RCC 7860 (cell line): ENCODE measurements at places on chromosomes 6 and 20.

GRCh38 chr6:43741829-43742228 is 28.2 kb upstream of the VEGFA start:
- no peak for DNase-seq

DNA sequence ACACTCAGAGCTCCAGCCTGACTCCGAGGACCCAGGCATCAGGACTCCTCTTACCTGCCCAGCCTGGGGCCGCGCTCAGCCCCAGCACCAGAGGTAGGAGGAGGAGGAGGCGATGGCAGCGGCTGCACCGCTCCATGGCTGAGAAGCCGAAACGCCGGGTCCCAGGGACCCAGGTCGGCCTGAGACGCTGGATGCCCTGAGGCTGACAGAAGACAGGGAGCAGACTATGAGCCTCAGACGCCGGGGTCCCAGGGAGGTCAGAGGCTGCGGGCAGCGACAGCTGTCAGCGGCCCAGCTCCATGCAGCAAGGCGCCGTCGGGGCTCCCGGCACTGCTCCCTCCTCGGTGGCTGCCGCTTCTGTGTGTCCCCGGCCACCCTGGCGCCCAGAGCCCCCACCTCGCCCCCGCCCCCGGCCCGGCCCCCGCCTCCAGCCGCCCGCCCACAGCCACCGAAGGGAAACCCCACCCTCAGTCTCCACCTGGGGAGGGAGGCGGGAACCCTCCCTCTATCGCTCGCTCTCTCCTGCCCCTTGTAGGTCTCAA is at the start of gene COL11A2:
TSS of gene COL11A2 (minus strand) at position 363 of the 542 bp plus-strand sequence. CDS start at position 136, 227 bp downstream.
- DNase-seq: no peak

GRCh38 chr6:168244961-168245551 is 74.5 kb downstream of the DACT2 start:
- no peak for DNase-seq

GRCh38 chr6:15453622-15454021 is 207.8 kb downstream of the JARID2 start:
- no peak for DNase-seq

GRCh38 chr6:26380256-26380655 is 2.7 kb upstream of the BTN2A2 start:
- DNase-seq: no peak

GRCh38 chr6:131372535-131372934 is 200.5 kb upstream of the ARG1 start:
- DNase-seq: no peak

DNA sequence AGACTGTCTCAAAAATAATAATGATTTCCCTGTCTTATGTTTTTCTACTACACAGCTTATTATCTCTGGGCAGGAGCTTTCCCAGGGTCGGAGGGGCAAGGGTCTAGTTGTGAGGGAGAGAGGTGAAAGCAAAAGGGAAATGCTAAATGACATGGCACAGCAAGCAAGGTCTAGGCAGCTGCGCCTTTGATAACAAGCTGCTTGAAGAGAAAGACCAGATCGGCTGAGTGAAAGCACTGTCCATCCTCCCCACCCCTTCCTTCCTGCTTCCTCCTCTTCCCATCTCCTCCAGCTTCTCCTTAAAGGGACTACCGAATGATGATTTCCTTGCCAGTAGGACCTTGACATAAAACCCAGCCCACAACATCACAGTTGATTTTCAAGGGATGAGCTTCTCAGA is 158.1 kb upstream of the AKAP12 start:
- no peak for DNase-seq

DNA sequence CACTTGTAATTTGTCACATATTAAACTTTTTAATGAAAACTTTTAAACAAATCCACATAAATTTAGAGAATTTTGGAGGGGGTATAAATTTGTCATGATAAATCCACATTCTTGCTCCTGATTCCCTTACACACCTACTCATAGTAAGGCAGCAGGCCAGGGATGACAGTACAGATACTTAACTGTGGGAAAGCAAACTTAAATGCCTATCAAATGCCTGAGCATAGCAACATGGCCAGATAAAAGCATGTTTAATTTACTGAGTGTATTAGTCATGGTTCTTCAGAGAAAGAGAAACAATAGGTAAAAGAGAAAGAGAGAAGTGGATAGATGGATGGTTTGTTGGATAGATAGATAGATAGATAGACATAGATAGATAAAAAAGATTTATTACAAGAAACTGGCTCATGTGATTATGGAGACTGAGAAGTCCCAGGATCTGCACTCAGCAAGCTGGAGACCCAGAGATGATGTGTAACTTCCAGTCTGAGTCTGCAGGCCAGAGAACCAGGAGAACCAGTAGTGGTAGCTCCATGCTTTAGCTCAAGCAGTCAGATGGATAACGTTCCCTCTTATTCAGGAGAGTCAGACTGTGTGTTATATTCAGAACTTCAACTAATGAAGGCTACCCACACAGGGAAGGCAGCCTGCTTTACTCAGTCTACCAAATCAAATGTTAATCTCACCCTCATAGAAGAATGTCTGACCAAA is 15.9 kb upstream of the ADGRF1 start:
- DNase-seq: peak; percentile 51

- no peak for DNase-seq
Measured at GRCh38 chr6:112274774-112275173, 20.4 kb upstream of the LAMA4 start.

GRCh38 chr6:96611342-96611991 is 48.5 kb downstream of the FHL5 start:
- DNase-seq: no peak

DNA sequence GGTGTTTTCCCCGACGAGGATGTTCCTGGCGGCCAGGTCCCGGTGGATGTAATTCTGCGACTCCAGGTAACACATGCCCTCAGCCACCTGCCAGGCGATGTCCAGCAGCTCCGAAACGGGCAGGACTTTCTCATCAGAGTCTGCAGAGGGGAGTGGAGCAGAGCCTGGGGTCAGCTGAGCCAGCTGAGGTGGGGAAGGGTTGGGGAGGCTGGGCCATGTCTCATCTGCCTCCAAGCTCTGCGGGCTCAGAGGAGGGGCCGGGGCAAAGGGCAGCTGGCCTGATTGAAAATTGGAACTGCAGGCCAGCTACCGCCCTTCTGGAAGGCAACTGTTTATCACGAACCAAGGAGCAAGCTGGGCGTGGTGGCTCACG is 6.4 kb downstream of the PTK6 start:
- no peak for DNase-seq

DNA sequence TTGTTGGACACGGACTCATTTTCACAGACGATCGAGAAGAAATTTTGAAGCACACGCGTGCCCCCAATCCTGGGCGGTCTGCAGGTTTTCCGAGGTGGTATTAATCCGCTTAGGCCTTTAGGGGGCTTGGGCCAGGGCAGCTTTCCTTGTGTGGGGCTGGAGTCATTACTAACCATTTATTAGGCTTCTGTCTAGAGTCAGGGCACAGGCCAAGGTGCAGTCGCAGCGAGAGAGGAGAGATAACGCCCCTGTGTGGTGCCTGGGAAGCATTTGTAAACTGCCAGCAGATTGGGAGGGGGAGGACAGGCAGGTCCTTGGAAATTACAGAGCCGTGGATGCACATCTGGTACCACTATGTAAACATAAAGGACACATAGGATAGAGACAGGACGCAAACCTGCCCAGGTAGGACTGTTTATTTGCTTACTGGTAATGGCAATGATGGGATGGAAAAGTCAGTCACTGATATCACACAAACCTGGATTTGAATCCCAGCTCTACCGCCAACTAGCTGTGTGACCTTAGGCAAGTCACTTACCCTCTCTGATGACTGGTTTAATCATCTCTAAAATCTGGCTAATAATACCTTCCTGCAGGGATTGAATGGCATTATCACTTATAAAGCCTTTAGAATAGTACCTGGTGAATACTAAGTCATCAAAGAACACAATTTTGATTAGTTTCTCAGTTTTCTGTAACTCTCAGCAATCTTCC is 76.4 kb downstream of the TMEM242 start:
- no peak for DNase-seq

DNA sequence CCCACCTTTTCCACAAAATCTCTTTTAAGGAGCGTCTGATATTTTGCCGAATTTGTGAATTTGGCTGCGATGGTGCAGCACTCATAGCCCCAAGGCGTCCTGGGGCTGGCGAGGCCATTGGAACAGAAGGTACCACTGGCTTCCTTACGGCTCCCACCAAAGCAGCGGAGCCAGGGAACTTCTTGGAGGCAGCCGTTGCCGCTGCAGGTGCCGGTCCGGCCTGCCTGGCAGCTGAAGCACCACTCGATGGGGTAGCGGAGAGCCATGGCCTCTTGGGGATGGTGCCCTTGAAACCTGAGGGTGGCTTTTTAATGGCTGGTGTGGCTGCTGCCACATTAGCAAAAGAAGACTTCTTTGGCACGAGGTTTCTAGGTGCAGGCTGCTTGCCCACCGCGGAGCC is 29.8 kb downstream of the DIDO1 start:
- no peak for DNase-seq

DNA sequence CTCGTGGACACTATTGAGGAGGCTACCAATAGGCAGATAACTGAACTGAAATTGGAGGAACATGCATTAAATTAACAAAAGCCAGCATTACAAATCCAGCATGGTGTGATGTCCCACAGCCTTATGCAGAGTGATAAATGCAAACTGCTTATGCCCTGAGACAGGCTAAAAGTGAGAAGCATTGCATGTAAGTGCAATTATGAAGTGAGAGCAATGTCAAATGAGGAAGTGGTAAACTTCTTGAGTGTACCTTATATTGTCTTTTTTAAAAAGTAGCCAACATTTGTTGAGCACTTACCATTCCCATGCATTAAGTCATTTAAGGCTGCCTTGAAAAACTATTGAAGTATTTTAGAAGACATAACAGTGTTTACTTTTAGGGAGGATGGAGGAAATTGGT is 212.2 kb downstream of the TBC1D7 start:
- DNase-seq: no peak

DNA sequence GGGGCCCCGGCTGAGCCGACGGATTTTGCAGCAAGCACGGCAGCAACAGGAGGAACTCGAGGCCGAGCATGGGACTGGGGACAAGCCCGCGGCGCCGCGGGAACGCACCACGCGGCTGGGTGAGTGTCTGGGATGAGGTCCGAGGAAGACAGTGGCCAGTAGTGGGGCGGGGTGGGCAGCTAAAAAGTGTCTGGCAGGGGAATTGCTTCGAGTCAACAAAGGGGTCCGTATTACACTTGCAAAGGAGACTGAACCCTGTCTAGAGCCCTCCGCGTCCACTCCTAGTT is 356 bp downstream of the BYSL start:
- DNase-seq: no peak

DNA sequence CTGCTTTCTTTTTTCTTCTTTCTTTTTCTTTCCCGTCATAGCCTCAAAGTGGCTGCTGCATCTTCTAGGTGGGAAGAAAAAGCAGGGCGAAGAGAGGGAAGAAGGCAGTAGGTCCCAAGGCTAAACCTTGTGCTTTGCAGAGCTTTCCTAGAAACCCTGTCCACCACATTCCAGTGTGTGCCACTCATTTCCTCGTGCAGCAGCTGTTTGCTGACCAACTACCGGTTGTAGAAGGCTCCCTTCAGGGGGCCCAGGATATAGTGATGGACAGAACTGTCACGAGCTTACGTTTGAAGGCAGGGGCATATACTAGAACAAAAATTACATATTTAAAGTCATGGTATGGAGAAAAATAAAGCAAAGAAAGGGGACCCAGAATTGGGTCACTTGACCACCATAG is 103.0 kb downstream of the SASH1 start:
- DNase-seq: no peak

- DNase-seq: peak; percentile 42
Measured at GRCh38 chr6:157151989-157152388, 171.3 kb downstream of the TMEM242 start.

DNA sequence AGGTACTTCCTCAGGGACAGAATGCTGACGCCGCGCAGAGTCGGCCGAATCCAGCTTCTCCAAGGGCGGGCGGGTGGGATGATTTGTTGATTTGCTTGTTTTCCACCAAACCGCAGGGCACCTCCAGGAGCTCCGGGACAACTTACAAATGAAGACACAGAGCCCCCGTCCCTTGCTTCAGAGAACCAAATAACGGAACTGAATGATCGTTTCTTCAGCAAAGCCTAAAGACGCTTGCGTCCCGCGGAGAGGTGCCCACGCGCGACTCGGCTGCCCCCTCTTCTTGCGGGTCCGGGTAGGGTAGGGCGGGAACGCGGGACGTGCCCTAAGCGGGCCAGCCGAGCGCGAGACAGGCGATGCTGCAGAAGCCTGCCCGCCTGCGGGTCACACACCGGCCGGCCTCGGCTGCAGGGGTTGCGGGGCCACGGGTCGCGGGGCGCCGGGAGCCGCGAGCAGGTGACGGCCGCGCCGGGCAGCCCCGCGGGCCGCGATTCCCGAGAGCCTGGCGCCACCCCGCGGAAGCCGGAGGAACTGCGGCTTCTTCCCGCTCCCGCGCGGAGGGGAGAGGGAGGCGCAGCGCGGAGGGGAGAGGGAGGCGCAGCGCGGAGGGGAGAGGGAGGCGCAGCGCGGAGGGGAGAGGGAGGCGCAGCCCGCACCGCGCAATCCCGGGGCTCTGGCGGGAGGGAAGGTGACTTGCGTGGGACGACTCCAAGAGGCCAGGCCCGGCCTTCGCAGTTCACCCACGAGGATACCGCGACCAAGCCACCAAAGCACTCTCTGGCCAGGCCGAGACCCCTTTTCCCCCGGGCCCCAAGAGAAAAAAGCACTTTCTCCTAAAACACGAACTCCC is 7.7 kb upstream of the FOXF2 start:
- no peak for DNase-seq

DNA sequence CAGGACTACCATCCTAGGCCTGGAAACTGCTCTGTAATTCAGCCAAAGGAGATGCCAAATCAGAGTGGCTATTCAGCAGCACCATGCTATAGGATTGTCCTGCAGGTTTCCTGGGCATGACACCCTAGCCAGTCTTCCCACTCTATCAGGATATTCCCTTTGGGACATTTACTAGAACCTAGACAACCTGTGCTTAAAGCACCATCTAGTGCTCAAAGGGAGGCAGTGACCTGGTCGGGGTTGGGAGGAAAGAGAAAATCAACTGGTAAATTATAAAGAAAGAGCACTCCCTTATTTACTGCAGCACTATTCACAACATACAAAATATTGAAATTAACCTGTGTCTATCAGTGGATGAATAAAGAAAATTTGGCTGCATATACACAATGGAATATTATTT is 67.2 kb upstream of the SMLR1 start:
- DNase-seq: peak; percentile 7

DNA sequence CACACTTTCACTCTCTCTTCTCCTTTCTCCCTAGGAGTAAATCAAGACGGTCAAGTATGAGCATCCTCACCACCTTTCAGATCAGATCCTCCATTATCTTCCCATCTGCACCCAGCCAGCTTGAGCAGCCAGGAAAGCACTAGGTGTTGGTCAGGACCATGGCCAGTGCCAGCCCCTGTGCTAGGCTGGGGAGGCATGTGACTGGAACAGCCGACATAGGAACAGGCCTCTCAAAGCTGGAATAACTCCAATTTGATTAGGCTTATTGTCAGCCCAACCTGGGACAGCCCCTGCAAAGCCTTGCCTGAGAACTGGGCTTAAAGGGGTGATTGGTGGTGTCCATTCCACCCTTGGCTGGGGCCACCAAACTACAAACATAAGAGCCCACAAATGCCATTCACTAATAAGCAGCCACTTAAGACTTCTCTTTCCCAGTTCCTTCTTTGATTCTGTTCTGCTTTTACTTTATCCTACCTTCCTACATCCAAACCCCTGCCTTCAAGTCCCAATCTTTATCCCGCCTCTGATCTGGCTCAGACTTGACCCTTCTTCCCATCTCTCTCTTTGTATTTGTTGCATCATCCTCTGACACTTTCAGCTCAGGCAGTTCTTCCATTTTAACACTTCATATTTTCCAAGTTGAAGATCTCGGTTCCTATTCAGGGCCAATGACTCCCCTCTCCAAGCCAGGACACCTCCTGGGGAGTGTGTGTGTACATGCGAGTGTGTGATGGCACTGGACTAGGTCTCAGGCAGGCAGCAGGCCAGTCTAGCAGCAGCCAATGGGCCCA is 4.5 kb upstream of the TREM2 start:
- DNase-seq: no peak

GRCh38 chr6:170271771-170272314 is 19.0 kb downstream of the DLL1 start:
- DNase-seq: no peak
